ENCODE measurements at places on chromosomes 12 and 14.
A peak's percentile ranks its signal among the peaks of the same experiment; 100 is the strongest.

DNA sequence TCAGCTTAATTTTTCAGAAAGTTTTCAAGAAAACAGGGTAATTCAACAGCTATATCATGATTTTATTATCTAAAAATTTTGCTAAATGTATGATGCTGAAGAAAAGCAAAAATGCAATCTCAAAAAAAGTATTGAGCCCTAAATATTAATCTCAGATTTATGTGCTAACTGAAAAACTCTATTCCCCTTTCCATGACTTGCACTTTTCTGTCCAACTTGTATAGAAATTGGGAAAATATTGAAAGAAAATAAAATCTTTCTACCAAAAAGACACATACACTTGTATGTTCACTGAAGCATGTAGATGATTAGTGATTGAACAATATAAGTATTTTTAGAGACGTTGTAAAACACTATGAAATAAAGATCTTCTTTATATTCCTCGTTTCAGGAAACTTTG is 368.0 kb upstream of the ATXN7L3B start:
- no peak for DNase-seq
- H3K4me1 ChIP-seq, result no peaks in the 10 kb centered on the region
- H3K4me3 ChIP-seq, result no peak overlapping the region
- H3K27ac ChIP-seq, result no peak overlapping the region

GRCh38 chr12:105948331-105948730 is 190.4 kb downstream of the NUAK1 start:
- no peak overlapping the region for H3K4me3 ChIP-seq
- H3K27ac ChIP-seq, result no peak overlapping the region
- H3K36me3 ChIP-seq, result no peaks in the 10 kb centered on the region
- H3K27me3 ChIP-seq, result no peaks in the 10 kb centered on the region

DNA sequence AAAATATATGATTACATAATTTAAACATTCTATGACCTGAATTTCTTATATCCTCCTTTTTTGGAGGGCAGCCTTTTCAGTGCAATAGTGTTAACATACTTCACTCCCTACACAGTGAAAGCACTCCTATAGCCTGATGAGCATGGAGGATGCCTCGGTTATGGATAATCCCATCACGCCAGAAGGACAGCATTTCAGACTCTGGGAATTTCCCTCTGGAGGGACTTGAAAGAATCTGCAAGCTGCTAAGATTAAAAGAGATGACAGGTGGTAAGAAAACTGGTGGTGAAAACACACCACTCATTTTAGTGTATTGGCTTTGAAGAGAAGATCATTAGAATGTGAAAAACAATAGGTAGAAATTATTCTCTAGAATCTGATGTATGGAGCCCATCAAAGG is 99.3 kb upstream of the LMNTD1 start:
- no peak for DNase-seq
- peak overlapping the region; percentile 31 for H3K4me3 ChIP-seq
- peak overlapping the region; percentile 94 for H3K27ac ChIP-seq
- H3K36me3 ChIP-seq, result peaks cover under 1% of the 10 kb centered on the region
- peaks cover 2% of the 10 kb centered on the region for H3K27me3 ChIP-seq

- DNase-seq, result peak; percentile 56
- H3K27me3 ChIP-seq, result no peaks in the 10 kb centered on the region
- H3K4me1 ChIP-seq, result peaks cover 6% of the 10 kb centered on the region
- no peaks in the 10 kb centered on the region for H3K36me3 ChIP-seq
- peak overlapping the region; percentile 14 for H3K27ac ChIP-seq
- no peak overlapping the region for H3K4me3 ChIP-seq
These were observed 49.7 kb downstream of the PSMA6 start for GRCh38 chr14:35341751-35342488.

- peak overlapping the region; percentile 2 for H3K27ac ChIP-seq
- peaks cover 2% of the 10 kb centered on the region for H3K27me3 ChIP-seq
- peaks cover 14% of the 10 kb centered on the region for H3K4me1 ChIP-seq
- DNase-seq, result no peak
These were observed 56.4 kb downstream of the PPP2R5E start for GRCh38 chr14:63486738-63487137.

DNA sequence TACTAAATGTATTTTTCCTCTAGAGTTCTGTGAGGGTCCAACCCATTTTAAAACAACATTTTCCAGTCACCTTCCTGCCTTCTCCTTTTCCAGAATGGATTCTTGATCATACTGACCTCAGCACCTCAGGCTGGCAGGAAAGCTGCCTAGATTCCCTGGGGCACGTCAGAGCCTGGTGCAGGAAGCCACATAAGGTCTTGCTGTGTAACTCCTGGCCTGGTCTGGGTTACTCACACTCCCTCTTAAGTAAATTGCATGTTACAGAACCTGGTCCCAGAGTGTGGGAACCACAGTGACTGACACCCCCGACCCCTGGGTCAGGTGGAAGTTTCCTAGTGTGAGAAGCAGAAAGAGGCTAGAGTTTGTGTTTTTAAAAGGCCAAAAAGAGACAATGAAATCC is 209.8 kb downstream of the SPTSSA start:
- no peaks in the 10 kb centered on the region for H3K36me3 ChIP-seq
- peak; percentile 21 for DNase-seq
- no peak overlapping the region for H3K4me3 ChIP-seq
- H3K27me3 ChIP-seq, result no peaks in the 10 kb centered on the region
- peaks cover 7% of the 10 kb centered on the region for H3K4me1 ChIP-seq

DNA sequence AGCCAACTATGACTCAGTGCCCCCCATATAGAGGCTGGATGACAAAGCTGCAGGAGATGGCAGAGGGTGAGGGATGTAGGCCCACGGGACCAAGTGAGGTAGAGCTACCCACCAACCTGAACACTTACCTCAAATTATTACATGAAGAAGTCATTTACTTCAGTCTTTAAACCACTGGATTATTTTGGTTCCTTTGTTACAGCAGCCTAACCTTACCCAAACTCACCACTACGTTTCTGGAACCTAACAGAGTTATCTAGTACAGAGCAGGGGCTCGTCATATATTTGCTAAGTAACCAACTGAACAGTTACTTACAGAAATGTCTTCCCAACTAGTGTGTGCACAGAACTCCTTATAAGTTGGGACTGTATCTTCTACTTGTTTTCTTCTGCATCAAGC is 85.2 kb upstream of the IGF1 start:
- no peaks in the 10 kb centered on the region for H3K36me3 ChIP-seq
- no peak for DNase-seq
- H3K27me3 ChIP-seq, result no peaks in the 10 kb centered on the region
- H3K27ac ChIP-seq, result no peak overlapping the region
- no peaks in the 10 kb centered on the region for H3K4me1 ChIP-seq

DNA sequence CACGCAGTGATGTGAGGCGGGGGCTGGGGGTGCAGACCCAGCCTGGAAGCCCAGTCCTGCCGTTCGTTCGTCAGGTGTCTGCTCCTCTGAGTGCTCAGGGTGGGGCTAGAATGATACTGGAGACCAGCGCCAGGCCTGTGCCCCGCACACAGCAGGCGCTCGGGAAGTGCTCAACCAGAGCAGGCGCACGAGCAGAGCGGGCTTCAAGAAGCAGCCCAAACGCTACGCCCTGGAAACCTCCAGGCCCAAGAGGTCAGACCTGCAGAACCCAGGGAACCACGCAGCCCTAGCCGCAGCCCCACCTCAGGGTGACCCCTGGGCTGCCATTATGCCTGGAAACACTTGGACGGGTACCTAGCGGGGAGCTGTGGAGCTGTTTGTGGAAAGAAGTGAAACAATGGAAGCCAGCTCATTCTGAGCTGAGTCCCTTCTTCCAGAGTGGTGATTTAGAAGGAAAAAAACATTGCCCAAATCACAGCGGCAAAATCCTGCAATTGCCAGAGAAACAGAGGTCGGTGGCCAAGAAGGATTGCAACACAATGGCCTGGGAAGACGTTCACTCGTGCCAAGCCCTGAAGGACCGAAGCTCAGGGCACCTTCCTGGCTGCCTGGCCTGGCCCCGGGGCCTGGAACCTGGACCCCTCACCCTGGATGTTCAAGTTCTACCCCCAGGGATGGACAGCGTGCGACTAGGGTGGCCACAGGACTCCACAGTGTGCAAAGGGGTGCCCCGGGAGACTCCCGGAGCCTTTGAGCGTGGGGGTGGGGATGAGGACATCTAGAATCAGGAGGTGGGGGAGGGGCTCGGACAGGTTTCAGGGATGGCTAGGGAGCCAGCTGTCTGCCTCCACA is 40.4 kb upstream of the DIO3 start:
- H3K4me1 ChIP-seq, result no peaks in the 10 kb centered on the region
- no peak overlapping the region for H3K27ac ChIP-seq
- H3K36me3 ChIP-seq, result peaks cover 5% of the 10 kb centered on the region

DNA sequence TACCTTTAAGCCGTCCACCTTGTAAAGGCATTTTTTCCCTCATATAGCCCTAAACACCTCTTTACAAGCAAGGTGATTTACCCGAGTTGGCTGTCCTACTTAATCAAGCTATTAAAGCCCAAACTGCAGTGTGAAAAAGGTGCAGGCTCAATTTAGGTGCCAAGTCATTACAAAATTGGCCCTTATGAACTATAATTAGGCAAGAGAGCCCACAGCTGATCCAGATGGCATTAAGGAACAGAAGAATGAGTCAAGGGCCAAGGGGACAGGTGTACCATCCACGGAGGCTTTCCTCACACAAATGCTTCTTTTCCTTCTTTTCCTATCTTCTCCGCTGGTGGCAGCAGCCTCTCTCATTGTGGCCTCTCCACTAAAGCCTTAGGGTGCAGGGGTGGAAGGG is 90.5 kb downstream of the TTC8 start:
- no peaks in the 10 kb centered on the region for H3K4me1 ChIP-seq
- H3K27me3 ChIP-seq, result peaks cover 2% of the 10 kb centered on the region
- no peak overlapping the region for H3K4me3 ChIP-seq
- no peak for DNase-seq
- no peak overlapping the region for H3K27ac ChIP-seq
- peaks cover 10% of the 10 kb centered on the region for H3K36me3 ChIP-seq

DNA sequence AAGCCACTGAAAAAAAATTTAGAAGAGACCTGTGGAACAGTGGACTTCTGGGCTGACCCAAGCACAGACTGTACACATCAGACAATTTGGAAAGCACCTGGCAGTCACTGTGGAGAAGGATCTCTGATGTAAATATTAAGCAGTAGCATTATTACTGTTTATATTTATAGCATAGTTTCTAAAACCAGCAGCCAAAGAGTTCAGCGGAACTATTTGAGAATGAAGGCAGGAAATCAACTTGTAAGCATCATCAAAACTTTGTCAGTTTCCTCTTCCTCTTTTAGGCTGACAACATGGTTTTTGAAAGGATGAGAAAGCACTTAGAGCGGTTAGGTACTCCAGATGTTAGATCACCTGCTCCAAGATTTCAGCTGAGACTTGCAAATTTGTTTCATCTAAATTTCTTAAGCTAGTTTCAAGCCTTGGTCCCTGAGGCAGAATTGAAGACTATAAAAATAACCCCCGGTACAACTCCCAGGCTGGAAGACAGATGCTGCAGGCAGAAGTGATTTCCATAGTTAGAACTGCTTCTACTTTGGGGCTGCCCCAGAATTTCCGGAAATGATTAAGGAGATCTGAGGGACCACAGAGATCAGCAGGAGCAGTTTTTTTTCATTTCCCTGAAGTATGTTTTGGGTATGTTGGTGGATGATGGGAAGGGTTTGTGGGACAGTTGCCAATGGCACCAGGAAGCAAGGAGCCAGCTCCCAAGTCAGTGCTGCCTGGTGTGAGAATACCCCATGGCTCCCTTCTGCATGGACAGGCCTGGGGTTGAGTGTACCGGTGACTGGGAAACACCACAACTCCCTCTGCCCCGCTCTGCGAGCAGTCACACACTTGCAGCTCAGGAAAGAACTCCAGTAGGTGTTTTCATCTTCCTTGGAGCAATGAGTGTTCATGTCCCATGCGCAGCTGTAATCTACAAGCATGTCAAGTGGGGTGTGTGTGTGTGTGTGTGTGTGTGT is 354.5 kb downstream of the NUAK1 start:
- no peak for DNase-seq
- H3K4me3 ChIP-seq, result no peak overlapping the region
- H3K27me3 ChIP-seq, result no peaks in the 10 kb centered on the region
- no peak overlapping the region for H3K27ac ChIP-seq
- no peaks in the 10 kb centered on the region for H3K36me3 ChIP-seq
- no peaks in the 10 kb centered on the region for H3K4me1 ChIP-seq

DNA sequence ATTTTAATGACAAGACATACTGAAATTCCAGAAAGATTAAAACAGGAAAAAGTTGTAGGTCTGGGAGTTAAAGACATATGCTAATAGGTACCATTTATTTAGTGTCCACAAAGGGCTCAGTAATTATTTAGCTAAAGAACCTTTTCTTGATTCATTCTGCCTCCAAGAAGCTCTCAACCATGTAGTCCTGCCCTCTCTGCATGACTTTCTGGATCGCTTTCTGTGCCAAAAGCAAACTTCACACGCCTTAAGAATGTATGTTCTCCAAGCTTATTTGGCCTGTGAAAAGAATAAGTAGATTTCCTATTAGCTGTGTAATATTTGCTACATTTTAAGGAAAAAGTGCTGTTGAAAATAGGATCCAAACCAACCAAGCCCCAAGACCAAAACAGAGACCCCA is 291.7 kb downstream of the C12orf75 start:
- H3K4me1 ChIP-seq, result no peaks in the 10 kb centered on the region
- H3K27me3 ChIP-seq, result peaks cover 3% of the 10 kb centered on the region
- no peak overlapping the region for H3K4me3 ChIP-seq
- H3K36me3 ChIP-seq, result no peaks in the 10 kb centered on the region
- H3K27ac ChIP-seq, result no peak overlapping the region

GRCh38 chr12:70045514-70045913 is 197.7 kb upstream of the CNOT2 start:
- no peaks in the 10 kb centered on the region for H3K4me1 ChIP-seq
- no peak for DNase-seq
- no peak overlapping the region for H3K27ac ChIP-seq
- H3K36me3 ChIP-seq, result no peaks in the 10 kb centered on the region
- no peak overlapping the region for H3K4me3 ChIP-seq

DNA sequence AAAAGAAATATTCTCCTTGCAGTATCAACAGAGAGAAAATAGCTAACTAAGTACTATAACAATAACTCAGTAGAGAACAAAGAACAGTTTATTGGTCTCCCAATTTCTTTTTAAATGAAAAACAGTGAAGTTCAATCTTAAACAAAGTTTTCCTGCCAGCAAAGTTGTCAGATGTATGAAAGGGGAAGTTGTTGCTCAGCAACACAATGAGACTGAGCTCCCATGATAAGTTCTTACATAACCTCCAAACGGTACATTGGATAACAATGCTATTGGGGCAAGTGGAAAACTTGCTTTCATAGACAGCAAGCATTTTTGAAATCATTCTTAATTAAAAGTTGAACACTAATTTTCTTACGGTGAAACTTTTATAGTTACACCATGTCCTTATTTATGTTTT is 94.9 kb downstream of the ALG10B start:
- no peaks in the 10 kb centered on the region for H3K4me1 ChIP-seq
- H3K36me3 ChIP-seq, result no peaks in the 10 kb centered on the region
- no peak overlapping the region for H3K4me3 ChIP-seq
- no peak for DNase-seq
- no peak overlapping the region for H3K27ac ChIP-seq
- H3K27me3 ChIP-seq, result no peaks in the 10 kb centered on the region

Data from glutamatergic neuron (in vitro differentiated cells).